IPS-NIHi11 (cell line): ENCODE measurements at places on chromosomes 3 and 15.

DNA sequence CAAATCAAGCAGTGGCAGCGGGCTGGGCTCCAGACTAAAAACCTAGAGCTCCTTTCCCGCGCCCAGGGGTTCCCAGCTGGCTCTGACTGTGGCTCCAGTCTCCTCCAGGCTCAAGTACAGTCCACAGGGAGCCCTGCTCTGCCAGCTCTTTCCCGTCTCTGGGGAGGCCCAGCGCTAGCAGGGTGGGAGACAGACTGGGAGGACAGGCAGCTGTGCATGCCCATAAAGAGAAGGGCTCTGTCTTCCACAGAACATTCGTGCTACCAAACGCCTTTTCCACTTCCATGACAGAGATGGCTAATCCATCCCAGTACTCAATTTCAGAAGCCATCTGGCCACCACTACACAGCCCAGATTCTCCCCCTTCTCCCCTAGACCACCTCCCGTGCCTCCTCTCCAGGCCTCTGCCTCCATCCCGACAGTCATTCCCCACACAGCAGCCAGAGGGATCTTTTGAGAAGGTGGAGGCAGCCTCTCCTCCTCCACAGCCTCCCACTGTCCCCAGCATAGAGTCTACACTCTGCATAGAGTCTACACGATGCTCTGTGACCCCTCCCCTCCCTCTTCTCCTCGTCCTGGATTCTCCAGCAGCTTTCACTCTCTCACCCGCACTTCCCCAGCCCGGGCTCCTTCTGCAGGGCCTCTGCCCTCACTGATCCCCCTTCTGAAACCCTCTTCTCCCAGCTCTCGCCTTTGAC, 6.8 kb upstream of the DUSP7 start:
- DNase-seq, result no peak

DNA sequence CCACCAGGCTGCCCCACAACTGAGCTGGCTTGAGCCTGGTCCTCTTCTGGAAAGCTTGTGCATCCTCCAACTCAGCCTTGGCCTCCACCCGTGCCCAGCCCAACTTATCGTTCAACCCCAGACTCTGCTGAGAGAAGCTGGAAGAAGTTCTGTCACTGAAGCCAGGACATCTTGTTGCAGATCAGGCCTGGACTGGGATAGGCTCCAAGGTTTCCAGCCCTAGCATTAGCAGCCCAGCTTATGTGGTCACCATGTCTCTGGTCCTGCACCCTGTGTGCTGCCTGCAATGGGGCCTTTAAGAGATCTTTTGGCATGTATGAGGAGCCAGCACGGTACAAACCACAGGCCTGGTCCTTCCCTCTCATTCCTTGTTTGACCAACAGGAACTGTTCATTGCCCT, 15.2 kb upstream of the CAMP start:
- no peak for DNase-seq

GRCh38 chr3:54634122-54634469, 293.8 kb downstream of the LRTM1 start:
- DNase-seq, result no peak

- no peak for DNase-seq
Measured at GRCh38 chr3:43843386-43843785, 152.6 kb downstream of the ABHD5 start.

DNA sequence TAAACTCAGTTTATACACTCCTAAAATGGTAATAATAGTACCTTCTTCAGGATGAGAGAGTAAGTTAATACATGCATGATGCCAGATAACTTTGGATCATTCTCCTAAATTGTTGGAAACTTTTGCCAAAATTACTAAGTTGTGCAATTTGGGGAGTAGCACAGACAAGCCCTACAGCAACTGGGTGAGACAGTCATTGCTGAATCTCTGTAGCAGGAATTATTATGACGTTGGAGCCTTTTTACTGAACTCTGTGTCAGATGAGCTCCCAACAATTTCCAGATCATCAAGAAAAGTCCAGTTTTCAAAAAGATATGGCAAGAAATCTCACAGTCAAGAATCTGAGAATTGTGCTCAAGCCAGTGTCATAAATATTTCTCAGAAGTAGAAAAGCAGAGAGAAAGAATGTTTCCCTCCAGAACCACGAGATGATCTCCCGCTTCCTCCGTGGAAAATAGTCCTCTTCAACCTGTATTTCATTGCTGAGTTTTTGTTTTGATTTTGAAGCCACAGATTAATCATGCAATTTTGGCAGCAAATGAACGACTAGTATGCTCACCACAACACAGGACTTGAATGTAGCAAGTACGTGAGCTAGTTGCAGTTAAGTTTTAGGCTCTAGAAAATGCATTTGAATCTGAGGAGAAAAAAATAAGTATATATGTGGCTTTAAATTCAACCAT, 485.4 kb downstream of the CNTN6 start:
- DNase-seq, result no peak

DNA sequence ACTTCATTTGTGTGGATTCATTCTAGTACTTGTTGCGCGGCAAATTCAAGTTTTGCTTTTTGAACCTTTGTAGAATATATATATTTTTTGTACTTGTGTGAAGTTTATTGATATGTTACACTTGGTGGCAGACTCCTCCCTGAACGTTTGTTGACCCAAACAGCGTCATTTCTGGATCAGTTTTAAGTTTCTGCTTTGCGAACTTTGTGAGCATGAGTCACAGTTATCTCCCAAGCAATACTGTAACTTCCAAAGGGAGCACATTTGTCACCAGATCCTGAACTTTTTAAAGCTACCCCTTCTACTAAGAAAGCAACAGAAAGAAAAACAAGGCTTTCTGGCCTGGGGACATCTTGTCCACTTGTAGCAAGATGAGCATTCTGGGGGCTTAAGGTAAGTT, 74.8 kb upstream of the CACNA2D3 start:
- no peak for DNase-seq

DNA sequence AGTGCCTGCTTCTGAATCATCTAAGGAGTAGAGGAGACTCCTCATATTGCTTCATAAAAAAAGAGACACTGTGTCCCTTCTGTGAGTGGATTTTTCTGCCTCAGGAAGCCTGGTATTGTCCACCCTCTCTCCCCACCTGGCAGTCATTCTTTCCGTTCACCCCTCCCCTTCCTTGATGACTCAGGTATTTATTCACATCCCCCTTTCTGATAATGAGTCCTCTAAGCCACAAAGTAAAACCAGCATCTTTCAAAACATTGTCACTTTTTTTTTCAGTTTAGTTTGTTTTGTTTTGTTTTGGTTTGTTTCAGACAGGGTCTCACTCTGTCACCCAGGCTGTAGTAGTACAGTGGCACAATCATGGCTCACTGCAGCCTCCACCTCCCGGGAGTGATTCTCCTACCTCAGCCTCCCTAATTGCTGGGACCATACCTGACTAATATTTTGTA, 65.2 kb upstream of the UBE2E1 start:
- no peak for DNase-seq
